ENCODE measurements at places on chromosomes 5 and 9. TPM values are rescaled to one million over a fixed set of nuclear protein-coding genes. Genes with fewer than 3 reads are reported as not detected.
A peak's percentile ranks its signal among the peaks of the same experiment; 100 is the strongest.

- no peak for DNase-seq
Measured at GRCh38 chr5:158268286-158268685, 409.3 kb upstream of the CLINT1 start.

DNA sequence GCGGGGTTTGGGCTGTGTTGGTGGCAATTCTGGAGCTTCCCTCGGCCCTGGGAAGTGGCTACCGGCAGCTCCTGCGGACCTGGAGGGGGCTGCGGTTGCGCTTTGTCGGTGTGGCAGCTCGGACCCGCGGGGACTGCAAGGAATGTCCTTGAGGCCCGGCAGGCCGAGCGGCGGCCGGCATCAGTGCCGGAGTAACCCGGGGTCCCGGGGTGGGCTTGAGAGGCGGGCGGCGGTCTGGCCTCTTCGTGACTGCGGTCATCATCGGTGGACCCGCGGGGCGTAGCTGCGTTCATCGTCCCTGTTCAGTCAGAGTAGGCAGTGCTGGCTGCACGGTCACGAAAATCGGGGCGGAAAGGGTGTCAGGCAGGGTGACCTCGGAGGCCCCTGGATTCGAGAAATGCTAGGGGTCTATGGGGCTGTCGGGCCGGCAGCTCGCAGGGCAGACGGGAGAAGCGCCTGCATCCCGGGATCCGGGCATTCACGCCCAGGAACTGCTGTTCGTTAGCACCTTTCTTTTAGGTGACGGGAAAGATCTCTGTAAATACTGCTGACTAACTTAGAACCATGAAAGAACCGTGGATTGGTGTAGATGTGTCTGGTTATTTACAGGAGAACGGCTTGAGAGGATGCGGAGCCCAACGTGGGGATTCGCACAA lies 474 bp downstream of the HMGCR start:
- DNase-seq = peak; percentile 42

Gene MARCHF3
- total RNA-seq = 32.5 TPM

GRCh38 chr9:2180704-2181103 lies 165.6 kb downstream of the SMARCA2 start:
- DNase-seq = no peak

Gene CDKN2B-AS1
- 6.7 TPM for total RNA-seq

Gene PCDHB7
- 0.05 TPM for total RNA-seq

Gene PCDHB5
- not detected for total RNA-seq

Gene IL11RA
- 4.7 TPM for total RNA-seq

GRCh38 chr9:88534456-88535225 lies at the start of gene NXNL2:
Gene NXNL2 (plus strand): TSS chr9:88535178. CDS start chr9:88535435, 257 bp downstream.
- DNase-seq = no peak

DNA sequence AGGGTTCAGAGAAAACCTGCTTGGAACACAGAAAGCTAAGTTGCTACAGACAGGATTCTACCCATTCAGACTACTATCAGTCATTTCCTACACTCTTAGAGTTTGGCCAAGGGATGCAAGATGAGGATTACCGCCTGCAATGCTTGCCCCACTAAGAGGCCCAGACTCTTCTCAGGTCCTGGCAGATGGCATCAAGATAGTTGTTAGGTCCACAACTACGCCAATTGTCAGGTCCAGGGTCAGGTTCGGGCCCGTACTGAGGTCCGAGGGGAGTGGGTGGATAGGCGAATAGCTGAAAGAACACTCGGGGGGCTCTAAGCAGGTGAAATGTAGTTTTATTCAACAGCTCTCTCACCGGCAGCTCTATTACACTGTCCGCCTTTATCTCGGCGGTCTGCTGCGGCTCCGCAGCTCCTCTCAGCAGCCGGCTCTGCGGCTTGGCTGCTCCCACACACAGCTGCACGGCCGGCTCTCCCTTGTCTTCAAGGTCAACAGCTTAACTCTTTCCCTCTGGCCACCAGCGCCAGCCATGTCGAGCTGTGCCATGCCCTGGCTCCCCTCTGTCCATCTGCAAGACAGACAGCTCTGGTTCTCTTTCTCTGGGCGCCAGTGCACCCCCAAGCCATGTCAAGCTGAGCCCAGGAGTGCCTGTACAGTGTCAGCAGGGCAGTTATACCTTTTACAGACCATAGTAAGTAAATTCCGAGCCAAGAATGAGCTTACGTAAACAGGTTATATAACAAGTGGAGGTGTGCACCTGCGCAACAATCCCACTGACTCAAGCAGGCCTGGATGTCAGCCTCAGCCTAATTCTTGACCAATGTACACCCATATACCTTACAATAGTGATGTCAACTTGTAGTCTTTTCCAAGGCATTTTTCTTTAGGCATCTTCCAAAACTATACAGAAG lies 24.0 kb downstream of the ENC1 start:
- no peak for DNase-seq

Gene WDR38
- not detected for total RNA-seq

DNA sequence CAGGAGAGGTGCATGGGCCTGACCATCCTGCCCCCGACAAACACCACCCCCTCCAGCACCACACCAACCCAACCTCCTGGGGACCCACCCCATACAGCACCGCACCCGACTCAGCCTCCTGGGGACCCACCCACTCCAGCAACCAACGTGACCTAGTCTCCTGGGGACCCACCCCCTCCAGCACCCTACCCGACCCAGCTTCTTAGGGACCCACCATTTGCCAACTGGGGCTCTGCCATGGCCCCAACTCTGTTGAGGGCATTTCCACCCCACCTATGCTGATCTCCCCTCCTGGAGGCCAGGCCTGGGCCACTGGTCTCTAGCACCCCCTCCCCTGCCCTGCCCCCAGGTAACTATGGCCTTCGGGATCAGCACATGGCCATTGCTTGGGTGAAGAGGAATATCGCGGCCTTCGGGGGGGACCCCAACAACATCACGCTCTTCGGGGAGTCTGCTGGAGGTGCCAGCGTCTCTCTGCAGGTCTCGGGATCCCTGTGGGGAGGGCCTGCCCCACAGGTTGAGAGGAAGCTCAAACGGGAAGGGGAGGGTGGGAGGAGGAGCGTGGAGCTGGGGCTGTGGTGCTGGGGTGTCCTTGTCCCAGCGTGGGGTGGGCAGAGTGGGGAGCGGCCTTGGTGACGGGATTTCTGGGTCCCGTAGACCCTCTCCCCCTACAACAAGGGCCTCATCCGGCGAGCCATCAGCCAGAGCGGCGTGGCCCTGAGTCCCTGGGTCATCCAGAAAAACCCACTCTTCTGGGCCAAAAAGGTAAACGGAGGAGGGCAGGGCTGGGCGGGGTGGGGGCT lies 4.6 kb downstream of the CEL start:
- DNase-seq = no peak

DNA sequence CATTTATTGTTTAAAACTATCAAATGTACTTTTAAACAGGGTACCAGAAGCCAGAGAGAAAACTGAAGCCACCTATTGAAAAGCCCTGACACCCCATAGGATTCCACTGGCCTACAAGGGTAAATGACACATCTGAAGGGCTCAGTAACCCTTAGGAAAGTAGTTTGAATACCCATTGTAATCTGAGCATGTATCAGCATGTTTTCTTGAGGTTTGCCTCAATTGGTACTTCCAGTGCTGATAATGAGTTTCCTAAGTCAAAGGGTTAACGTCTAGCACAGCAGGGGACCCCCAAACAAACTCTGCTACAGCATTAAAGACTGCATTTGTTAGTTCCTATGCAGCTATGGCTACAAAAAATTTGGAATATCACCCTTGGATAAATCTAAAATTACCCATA lies 657.1 kb downstream of the NR2F1-AS1 start:
- no peak for DNase-seq

Gene KIAA1958
- 7.5 TPM for total RNA-seq

DNA sequence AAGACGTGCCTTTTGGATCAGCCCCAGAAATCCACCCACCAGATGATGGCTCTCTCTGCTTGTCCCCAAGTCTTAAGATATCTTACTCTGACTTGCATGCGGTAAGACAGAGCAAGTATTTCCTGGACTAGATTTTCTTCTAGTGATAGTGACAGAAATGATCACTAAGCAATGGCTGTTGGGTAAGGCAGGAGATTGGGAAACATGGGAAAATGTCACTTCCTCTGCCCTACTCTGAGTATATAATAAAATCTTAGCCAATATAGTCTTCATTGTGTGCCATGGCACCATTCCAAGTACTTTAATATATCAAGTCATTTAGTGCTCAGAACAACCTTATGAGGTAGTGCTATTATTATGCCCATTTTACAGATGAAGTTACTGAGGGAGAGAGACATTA lies 31.0 kb upstream of the GNA14 start:
- no peak for DNase-seq

DNA sequence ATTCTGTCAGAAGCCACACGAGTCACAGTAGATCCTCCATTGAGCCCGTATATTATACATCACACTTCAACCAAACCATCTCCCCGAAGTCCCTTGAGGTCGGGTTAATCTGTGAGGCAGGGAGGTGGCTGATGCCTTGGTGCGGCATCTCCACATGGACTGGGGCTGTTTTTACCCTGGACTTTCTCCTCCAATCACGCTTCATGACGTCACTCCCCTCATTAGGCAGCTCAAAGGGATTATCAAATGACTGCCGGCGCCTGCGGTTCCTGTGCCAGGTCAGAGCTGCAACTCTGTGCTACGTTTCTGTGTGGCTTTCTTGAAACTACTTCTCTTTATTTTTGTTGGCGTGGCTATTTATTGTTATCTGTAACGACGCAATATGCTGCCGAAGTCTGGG lies 53.7 kb downstream of the TMOD1 start:
- no peak for DNase-seq

- peak; percentile 81 for DNase-seq
Measured at GRCh38 chr5:14665101-14665822, 744 bp downstream of the OTULIN start.

Gene CDKN2A
- 871 TPM for total RNA-seq

- DNase-seq = no peak
Measured at GRCh38 chr9:138119202-138120027, 241.8 kb downstream of the CACNA1B start.

DNA sequence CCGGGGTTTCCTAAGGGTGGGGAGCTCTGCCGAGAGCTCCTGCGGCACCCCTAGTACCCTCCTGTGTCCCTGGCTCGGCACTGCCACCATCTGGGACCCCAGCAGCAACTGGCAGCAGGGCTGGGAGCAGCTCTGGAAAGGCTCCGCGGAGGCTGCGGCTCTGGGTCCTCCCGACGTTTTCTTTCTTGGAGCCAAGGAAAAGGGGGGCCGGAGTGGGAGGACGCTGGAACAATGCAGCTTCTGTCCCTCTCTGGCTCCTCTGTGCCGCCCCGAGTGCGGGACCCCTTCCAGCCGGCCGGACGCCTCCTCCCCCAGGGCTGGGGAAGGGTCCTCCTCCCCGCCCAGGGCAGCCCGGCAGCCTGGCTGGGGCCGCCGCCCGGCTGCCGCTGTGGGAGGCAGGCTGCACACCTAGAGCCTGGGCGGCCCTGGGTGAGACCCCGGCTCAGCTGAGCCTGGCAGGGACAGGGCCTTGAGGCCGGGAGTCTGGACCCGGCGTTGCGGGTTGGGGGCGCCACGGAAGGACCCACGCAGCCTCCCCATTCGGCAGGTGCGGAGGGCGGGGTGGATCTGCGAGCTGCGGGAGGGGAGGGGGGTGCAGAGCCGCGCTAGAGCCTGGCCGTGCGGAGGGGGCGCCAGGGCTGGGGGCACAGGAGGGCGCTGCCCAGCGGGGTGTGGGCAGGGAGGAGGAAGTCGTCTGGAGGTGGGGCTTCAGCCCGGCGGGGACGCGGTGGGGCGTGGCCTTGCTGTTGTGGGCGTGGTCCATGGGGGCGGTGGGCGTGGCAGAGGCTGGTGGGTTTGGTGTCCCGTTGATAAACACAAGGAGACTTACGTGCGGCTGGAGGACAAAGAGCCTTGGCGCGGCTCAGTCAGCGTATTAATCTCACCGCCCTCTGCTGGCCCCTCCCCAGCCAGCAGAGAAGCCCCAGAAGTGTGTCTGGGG lies 15.1 kb downstream of the GPSM1 start:
- peak; percentile 65 for DNase-seq

GRCh38 chr9:71303351-71303750 lies 181.9 kb upstream of the TRPM3 start:
- DNase-seq = no peak

- no peak for DNase-seq
Measured at GRCh38 chr5:135161221-135161620, 127.2 kb upstream of the PITX1 start.

GRCh38 chr9:99474186-99474585 lies 252.1 kb downstream of the SEC61B start:
- no peak for DNase-seq
